ENCODE measurements at places on chromosomes 13 and 19.

DNA sequence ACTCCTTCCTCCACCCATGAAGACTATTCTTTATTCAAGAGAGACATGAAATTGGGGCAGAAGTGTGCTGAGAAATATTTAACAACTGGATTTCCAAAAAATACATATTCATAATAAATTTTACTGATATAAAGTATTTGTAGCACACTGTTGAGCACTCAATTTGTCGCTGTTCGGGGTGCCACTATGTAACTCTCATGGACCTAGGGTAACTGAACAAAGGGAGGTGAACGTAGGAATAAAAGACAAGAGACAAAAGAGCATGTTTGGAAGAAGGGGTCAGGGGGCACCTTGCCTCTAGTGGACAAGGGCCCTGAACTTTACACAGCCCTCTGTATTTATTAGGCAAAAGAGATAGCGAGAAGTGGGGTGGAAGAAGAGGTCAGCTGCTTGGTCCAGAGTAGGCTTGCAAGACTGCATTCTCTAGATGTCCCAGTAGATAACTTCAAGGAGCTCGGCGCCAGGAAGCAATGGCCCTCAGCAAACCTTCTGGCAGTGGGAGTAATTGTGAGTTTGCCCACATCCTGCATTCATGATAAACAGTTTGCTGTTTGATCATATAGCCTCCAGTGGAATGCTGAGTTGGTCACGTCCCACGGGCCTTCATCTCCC is 4.5 kb upstream of the ZNF175 start:
- peak; percentile 68 for DNase-seq

DNA sequence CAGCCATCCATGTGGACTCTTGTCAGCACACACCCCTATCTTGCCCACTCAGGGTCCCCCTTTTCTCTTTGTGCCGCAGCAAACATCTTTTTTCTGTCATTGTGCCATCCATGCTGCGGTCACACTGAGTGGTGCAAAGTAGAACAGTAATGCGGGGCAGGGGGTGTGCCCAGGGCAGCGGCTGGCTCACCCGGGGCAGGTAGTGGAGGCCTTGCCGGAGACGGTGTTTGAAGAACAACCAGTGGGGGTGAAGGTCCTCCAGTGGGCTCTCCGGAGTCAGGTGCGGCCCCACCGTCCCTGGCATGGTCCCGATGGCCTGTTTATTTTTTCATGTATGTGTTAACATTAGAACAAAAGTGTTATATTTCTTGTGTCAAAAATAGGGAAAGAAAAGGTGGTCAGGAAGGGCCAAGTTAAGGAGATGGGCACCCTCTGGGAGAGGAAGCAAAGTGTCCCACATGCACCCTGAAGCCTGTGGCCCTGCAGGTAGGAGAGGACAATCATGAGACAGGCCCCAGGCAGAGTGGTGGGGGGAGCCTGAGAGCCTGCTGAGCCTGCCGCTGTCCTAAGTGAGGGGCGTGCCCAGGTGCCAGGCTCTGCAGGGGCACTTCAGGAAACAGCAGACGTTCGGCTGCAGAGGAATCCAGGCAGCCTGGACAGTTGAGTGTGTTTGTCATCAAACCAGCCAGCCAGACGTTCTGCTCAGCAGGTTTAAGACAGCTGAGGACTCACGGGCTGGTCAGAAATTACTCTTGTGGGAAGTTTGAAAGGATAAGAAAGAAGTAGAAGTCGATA is 12.3 kb downstream of the TSSK6 start:
- DNase-seq = no peak

GRCh38 chr13:28385362-28385761 is 109.6 kb downstream of the FLT1 start:
- no peak for DNase-seq

- DNase-seq = no peak
Observed at GRCh38 chr13:102679449-102680132, 15.3 kb downstream of the METTL21C start.

DNA sequence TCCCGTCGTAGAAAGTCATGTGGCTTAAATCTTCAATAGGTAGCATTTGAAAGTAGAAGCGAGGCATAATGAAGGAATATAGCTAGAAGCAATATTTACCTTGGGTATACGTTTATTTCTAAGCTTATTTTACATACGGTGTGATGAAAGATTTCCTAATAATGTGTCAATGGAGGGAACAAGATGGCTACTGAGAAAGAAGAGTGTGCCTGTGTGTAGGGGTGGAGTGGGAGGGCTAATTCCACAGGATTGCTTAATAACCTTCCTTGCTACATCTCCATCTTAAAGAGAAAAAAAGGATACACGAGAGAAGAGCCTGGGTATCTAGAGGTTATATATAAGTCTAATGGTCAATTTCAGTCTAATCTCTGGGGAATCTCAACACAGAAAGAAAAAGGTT is 2.0 kb downstream of the SPART start:
- DNase-seq = peak; percentile 54
